ENCODE measurements at places on chromosomes 13 and 19. TPM values are rescaled to one million over a fixed set of nuclear protein-coding genes. Genes with fewer than 3 reads are reported as not detected.

GRCh38 chr13:50989476-50989875 lies 79.9 kb downstream of the RNASEH2B start:
- DNase-seq: no peak

DNA sequence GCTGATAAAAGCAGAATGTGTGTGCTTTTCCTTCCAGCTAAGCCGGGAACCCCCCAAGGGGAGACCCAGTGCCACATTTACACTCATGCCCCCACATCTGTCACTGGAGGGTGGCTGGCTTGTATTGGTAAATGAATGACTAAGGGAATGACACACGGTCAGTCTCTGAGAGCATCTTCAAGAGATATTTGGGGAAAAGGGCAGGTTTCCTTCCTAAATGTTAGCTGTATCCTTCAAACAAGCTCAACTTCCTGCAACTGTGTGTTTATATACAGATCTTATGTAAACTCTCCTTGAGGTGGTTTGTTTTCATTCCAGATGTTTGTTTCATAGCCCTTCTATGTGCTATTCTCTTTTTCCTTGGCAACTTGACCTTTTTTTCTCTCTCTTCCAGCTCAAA lies 192.6 kb downstream of the COL4A1 start:
- DNase-seq: no peak

Gene FUT1
- total RNA-seq: 0.59 TPM

Gene SLC25A15
- total RNA-seq: 25.6 TPM

Gene TUBB4A
- total RNA-seq: 39.9 TPM

GRCh38 chr19:18306888-18307260 lies 16.0 kb downstream of the LSM4 start:
- DNase-seq: no peak

DNA sequence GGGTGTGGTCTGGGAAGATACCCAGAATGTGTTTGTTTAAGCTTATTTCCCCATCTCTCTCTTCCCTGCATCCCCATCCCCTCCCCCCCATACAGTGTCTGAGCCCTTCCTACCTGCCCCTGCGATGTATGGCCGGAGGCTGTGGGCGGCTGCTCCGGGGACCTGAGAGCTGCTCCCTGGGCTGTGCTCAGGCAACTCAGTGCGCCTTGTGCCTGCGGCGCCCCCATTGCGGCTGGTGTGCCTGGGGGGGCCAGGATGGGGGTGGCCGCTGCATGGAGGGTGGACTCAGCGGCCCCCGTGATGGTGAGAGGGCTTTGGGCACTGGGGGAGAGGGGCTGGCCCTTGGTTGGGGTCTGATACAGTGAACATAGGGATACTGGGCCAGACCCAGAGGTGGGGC lies 21.7 kb downstream of the CNFN start:
- DNase-seq: no peak

GRCh38 chr13:31950111-31950815 lies 81.3 kb upstream of the FRY start:
- no peak for DNase-seq

GRCh38 chr19:18985257-18985656 lies 44.2 kb upstream of the HOMER3 start:
- DNase-seq: no peak

GRCh38 chr19:28137772-28138171 lies 1075.2 kb downstream of the UQCRFS1 start:
- no peak for DNase-seq

Gene SLC25A41
- 1.6 TPM for total RNA-seq

GRCh38 chr13:93625536-93625935 lies 398.9 kb downstream of the GPC6 start:
- DNase-seq: no peak

Gene KLK15
- not detected for total RNA-seq

- no peak for DNase-seq
Observed at GRCh38 chr13:64029343-64030093, 2613.9 kb upstream of the PCDH20 start.

Gene COLGALT1
- 78.4 TPM for total RNA-seq

DNA sequence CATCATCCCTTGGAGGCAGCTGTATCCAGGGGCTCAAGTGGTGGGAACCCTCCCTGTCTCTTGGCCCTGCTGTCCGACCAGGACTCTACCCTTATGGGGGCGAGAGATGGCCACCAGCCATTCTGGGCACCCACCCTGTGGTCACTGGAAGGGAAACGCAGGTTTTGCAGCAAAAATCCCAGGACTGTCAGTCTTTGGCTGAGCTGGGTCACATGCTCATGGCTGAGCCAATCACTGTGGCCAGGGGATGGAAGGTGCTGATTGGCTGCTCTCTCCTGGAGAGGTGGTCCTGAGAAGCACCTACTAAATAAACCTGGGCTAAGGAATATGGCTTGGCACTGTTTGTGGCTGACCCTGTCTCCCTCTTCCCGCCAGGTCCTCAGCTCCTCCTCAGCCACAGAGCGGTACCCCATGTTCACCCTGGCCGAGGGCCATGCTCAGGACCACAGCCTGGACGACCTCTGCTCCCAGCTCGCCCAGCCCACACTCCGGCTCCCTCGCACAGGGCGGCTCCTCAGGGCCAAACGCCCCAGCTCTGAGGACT lies 8.9 kb downstream of the ATG4D start:
- no peak for DNase-seq

Gene KLK4
- not detected for total RNA-seq

DNA sequence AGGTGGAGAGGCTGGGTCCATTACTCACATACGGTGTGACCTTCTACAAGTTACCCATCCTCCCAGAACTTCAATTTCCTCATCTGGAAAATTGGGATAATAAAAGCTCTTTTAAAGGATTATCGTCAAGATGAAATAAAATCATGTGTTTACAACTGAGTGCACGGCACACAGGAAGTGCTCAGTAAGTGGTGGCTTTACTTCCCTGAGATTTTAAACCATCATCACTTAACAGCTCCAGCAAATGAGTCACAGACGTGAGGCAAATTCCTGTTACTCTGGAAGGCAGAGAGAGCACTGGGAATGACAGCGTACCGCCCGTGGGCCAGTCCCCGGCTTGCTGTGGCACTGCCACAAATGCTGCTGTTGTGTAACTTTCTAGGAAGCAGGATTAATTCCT lies 64.1 kb downstream of the MRPL57 start:
- no peak for DNase-seq

DNA sequence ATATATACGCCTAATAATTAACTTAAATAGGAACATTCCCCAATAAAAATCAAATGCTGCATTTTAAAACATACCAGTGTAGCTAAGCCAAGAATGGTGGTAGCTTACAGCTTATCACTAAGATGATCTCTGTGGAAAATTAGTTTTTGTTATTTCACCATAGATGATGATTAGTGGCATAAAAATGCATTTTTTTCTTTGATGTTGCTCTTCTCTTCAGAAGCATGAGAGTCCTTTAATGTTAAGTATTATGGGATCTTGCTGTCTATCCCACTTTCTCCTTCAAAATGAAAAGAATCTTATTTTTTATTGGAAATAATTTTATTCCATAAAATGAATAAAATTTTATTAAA lies 731.0 kb downstream of the SLITRK1 start:
- no peak for DNase-seq

Gene C19orf73
- 1.3 TPM for total RNA-seq

GRCh38 chr19:49746206-49746958 lies 16.7 kb downstream of the TSKS start:
- DNase-seq: peak; percentile 16

Gene ZNF439
- 6.6 TPM for total RNA-seq

- no peak for DNase-seq
Observed at GRCh38 chr19:11948646-11949045, 16.2 kb upstream of the ZNF763 start.

- no peak for DNase-seq
Observed at GRCh38 chr19:12194827-12195731, 32.2 kb downstream of the ZNF136 start.

DNA sequence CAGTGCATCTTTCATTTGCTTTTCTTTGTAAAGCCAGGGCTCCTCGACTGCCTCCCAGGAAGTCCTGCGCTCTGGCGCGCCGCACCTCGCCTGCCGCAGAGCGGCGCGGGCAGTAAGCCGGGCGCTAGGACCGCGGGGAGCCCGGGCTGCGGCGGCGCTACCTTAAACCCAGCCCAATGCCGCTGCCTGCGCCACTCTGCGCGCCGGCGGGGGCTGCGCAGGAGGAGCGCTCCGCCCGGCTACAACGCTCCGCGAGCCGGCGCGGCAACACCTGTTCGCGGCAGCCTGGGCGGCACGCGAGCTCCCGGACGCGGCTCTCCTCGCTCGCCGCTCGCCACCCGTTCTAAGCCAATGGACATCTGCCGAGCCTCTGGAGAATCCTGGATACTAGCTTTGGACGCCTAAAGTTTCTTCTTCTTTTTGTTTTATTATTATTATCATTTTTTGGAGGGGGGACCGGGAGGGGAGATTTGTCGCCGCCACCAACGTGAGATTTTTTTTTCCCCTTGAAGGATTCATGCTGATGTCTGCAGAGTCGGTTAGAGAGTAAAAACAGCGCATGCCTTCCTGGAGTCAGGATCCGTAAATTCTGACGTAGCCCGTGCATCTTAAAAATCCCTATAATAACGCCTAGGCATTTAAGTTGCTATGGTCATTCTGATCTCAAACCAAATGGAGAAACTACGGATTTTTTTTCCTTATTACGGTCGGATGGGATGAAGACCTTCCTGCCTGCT lies at the start of gene FGF9:
Gene FGF9 (plus strand): TSS at position 191 of the 737 bp plus-strand sequence. CDS start 840 bp downstream, outside the sequence.
- DNase-seq: peak; percentile 62

Gene SLC6A16
- total RNA-seq: 7.4 TPM

DNA sequence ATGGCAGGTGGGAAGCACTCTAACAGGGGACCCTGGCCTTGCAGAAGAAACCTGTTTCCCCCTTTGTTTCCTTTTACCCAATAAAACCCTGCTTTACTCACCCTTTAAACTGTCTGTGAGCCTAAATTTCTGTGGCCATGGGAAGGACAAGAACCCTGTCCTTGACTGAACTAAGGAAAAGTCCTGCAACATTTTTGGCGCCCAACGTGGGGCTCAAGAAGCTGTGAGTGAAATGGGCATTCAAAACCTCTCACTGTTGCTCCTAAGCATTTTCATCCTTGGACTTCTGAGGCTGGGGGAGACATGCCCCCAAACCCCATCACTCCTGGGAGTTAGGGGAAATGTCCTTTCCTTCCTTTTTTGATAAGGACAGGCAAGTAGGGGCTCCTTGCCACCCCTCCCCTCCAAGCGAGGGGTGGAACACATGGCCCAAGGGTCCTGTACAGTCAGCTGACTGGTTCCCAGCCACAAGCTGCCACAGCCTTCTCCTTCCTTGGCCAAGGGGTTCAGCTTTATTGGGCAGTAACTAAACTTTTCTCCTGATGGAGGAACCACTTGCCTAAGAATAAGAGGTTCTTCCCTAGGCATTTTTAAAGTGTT lies 381.6 kb downstream of the KLF5 start:
- DNase-seq: no peak

GRCh38 chr19:47057328-47057727 lies 8.9 kb upstream of the TMEM160 start:
- DNase-seq: no peak

- no peak for DNase-seq
Observed at GRCh38 chr13:66659701-66660467, 570.3 kb downstream of the PCDH9 start.

DNA sequence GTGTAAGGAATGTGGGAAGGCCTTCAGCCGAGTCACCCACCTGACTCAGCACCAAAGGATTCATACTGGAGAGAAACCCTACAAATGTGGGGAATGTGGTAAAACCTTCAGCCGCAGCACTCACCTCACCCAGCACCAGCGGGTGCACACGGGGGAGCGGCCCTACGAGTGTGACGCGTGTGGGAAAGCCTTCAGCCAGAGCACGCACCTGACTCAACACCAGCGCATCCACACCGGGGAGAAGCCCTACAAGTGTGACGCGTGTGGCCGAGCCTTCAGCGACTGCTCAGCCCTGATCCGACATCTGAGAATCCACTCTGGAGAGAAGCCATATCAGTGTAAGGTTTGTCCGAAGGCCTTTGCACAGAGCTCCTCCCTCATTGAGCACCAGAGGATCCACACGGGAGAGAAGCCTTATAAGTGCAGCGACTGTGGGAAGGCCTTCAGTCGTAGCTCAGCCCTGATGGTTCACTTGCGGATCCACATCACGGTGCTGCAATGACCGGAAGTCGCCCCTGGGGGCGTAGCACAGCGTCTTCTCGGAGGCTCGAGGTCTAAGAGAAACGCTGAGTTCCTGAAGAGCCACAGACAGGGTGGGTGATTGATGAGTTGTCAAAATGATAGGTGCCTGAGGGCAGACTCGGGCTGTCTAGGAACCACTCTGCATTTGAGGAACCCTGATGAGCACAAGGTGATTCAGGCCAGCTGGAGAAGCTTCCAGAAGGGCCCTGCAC lies 12.2 kb downstream of the ZSCAN22 start:
- peak; percentile 26 for DNase-seq

GRCh38 chr13:78709028-78709427 lies 50.1 kb upstream of the OBI1 start:
- DNase-seq: no peak

GRCh38 chr13:85969331-85969730 lies 170.1 kb upstream of the SLITRK6 start:
- no peak for DNase-seq

Gene ZNF414
- total RNA-seq: 31.8 TPM

GRCh38 chr19:49222011-49222410 lies 64.4 kb downstream of the TRPM4 start:
- DNase-seq: no peak

GRCh38 chr13:109288151-109288709 lies 498.2 kb downstream of the IRS2 start:
- no peak for DNase-seq

GRCh38 chr19:11018763-11019162 lies 57.9 kb downstream of the SMARCA4 start:
- DNase-seq: no peak

Gene PCP2
- total RNA-seq: not detected

Gene MYO16
- 3.0 TPM for total RNA-seq

DNA sequence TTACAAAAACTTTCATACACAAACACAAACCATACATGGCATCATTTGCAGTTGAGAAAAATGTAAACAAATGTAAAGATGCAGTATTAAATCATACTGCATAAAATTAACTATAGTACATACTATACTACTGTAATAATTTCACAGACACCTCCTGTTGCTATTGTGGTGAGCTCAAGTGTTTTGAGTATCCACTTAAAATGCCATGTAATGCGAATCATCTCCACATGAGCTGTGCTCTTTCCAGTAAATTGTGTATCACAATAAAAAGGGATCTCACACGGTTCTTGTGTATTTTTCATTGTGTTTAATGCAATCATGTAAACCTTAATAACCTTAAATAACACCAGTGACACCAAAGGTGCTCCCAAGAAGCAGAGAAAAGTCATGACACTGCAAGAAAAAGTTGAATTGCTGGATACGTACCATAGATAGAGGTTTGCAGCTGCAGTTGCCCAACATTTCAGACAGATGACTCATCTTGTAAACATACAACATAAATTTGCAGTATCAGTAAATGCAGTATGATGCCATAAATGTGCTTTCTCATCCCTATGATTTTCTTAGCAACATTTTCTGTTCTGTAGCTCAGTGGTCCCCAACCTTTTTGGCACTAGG lies 166.6 kb downstream of the RAP2A start:
- no peak for DNase-seq

Gene SHISA7
- total RNA-seq: 0.59 TPM

Gene PTGIR
- not detected for total RNA-seq

Gene NEK5
- 0.12 TPM for total RNA-seq

Data from neural crest cell (in vitro differentiated cells).